ENCODE measurements at places on chromosomes 5 and 9.
A peak's percentile ranks its signal among the peaks of the same experiment; 100 is the strongest.

DNA sequence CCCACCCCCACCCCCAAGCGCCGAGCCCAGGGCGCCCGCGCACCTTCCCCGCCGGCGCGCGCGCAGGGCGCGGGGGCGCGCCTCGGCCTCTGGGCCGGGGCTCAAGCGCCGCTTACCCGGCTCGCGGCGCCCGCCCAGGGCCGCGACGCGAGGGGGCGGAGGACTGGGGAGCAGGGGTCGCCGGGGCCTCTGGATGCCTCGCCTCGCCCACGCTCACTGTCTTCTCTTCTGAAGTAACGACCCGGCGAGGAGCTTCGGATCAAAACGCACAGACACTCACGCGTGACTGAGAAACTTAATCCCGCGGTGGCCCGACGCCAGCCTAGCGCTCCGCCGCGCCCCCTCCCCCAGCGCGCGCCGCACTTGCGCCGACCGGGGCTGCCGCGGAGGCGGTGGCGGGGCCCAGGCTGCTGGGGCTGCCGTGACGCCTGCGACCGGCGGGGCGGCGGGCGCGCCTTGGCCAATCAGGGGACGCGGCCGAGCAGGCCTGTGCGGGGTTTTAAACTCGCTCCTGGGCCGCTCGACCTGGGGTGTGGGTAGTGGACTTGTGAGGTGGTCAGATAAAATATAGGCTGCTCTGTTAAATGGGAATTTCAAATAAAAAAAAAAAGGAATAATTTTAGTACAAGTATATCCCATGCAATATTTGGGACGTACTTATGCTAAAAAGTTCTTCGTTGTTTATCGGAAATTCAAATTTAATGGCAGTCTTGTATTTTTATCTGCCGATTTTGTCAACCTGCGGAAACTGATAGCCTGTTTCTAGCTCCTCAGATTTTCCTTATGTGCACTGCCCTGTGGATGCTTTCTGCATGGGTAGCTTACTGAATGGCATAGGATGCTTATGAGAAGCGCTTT, at the start of gene MPDZ:
MPDZ (minus strand) TSS at position 409 of the 858 bp plus-strand sequence. CDS start 29,377 bp downstream, outside the sequence.
- DNase-seq, result peak; percentile 48

DNA sequence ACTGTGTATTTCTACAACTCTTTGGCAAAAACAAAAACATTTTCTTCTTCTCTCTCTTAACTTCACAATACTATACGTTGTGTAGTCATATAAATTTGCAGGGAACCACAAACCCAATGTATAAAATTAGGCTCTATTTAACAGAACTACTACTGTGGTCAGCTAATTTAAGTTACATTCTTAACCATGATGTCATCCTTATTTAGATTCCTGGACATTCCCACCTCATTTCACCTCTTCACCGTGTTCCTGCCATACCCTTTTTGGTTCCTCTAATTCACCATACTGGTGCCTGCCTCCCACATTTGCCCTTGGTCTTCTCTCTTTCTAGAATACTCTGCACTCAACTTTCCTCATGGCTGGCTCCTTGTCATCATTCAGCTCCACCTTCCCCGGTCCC, 75.7 kb upstream of the SH3GL2 start:
- no peak for DNase-seq

DNA sequence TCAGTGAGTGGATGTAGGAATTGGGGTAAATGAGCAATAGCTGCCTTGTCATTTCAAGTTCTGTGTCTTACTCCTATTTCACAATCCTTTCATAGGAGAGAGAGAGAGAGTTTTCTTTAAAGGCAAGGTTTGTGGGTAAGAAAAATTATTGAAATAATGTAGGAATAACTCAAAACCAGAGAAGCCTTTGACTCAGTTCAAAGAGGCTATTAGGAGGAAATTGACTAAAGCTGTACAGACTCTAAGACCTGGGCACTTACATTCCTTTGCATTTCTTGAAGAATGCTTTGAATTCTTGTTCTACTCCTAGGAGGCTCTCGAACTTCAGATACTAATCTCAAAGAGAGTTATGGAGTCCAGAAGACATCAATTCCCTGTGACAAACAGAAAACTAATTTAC, 257.1 kb downstream of the FBXL7 start:
- no peak for DNase-seq

GRCh38 chr5:162456086-162456485, 388.5 kb downstream of the GABRG2 start:
- no peak for DNase-seq

DNA sequence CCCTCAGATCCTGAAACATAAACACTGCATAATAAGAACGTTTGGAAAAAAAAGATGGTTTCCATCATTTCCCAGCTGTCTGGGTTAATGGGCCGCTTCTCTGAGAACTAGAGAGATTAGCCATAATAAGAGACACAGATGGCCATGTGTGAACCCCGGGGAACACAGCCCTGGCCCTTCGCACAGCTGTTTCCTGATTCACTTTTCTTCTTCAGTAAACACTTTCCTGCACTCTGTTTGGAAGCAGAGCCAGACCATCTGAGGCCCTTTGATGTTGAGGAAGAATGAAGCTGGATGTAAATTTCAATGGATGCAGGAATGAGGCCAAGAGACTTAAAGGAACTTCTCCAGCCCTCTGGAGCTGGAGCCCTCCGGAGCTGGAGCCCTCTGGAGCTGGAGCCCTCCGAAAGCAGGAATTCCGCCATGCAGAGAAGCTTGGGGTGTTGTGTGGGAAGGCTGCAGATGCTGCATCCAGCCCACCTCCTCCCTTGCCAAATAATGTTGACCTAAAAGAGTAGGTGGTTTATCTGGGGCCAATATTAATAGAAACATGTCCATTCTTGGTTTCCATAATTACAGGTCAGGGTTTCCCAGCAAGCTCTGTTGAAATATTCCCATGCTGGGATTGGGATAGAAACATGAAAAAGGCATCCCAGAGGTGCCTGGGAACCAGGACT, 218.9 kb downstream of the NXNL2 start:
- DNase-seq, result no peak

- DNase-seq, result no peak
Observed at GRCh38 chr5:14457476-14457875, 124.1 kb upstream of the OTULINL start.

DNA sequence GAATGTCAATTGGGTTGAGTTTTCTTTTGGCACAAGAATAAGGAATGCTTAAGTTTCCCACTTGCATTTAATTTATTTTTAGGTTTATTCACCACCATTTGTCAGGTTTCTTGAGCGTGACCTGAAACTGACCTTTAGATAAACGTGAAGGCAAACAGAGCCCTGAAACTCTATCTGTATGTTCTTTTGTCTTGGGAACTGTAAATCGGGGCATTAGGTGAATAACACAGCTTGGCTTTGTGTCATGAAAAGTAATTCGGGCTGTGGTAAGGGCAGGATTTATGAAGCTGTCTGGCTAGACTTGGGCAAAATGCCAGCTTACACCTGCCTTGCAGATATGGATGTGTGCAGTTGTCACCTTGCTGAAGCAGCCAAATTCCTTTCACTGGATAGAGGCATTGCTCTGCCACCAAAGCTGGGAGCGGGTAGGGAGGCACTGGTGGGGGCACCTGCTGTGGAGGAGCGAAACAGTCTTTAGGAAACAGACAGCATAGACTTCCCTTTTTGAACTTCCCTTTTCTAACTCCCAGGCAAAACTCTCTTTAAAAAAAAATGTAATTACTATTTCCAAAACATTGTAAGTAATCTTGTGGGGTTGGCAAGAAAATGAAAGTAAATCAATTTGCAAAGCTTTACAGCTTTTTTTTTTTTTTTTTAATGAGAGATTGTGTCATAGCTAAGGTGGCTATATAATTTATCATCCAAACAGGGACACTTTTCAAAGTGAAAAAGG, 545.2 kb downstream of the CSNK1G3 start:
- DNase-seq, result peak; percentile 27

- no peak for DNase-seq
Observed at GRCh38 chr5:55546947-55547346, 12.2 kb upstream of the PLPP1 start.

DNA sequence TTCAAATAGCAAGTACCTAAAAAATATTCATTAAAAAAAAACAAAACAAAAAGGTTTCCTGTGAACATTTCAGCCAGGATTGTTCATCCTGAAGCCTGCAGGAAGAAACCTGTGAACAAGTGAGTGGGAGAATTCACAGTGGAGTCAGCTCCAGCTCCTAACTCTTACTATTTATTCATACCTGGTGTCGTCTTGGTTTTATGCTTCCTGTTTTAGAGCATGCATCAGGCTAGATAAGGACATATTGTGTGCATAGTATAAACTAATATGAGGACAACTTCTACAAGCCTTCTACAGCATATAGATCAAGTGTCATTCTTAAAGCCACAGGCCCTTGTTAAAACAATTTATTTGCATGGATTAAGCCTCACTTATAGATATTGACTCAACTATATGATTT, 169.9 kb downstream of the EFNA5 start:
- no peak for DNase-seq

- DNase-seq, result no peak
Observed at GRCh38 chr5:148615644-148616275, 38.6 kb downstream of the HTR4 start.
